Activated naive CD4-positive, alpha-beta T cell (primary cell): ENCODE measurements at places on chromosomes 13 and 19.

- DNase-seq: no peak
Observed at GRCh38 chr13:36163286-36163685, 32.1 kb upstream of the DCLK1 start.

DNA sequence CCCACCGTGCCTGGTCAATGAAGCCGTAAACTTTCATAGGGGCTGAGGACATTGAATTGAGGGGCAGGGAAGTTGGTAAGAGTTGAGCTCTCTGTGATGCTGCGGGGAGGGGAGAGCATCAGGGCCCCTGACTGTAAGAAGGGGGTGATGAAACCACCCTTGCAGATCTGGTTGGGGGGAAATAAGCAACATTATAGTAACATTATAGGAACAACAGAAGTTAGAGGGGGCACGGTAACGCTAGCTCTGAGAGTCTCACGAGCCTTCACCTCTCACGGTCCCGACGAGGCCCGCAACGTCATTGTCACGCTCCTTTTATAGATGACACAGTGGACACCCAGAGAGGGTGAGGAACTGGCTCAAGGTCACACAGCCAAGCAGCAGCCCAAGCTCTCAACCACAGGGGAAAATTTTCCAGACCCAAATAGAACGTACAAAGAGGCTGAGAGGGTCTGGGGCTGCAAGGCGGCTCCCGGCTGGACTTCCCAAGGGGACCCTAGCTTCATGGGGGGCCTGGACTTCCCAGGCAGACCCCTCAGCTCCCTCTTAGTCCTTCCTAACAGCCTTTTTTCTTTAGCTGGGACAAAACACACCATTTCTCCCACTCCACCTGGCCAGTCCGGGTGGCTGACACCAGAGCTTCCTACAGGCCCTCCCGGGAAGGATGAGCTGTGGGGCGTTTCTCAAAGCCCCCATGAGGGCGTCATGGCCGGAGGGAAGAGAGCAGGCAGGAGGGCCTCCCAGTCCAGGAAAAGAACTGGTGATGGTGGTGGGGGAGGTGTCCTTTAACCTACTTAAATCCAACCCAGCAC is 4.1 kb downstream of the TLE5 start:
- no peak for DNase-seq

DNA sequence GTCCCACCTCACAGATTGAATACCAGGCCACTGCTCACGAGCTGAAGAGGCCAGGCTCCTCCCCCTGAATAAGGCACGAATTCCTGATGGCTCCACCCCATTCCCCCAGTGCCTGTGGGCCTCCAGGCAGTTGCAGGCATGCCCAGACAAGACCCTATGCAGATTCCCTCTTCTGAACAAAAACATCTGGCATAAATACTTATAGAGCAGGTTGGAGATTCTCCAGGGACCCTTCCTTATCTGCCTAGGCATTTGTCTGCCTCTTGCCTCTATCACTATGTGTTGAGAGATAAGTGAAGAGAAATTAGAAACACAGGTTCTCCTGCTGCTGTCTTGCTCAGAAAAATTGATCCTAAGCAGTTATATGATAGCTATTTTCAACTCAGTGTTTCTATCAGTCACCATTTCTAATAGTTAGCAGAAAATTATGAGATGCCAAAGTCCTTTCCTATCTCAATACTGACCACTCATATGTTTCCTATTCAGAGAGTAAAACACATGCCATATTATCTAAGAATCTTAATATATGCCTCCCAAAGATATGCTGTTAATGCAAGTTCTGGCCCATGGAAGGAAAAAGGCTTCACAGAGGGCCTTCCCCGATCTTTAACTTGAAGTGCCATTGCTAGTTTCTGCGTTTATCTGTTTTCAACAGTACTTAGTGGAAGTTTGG is 364.0 kb downstream of the KCTD12 start:
- no peak for DNase-seq

GRCh38 chr19:3398900-3399278 is 32.5 kb downstream of the NFIC start:
- DNase-seq: no peak

- DNase-seq: no peak
Observed at GRCh38 chr13:25920931-25921330, 130.9 kb downstream of the SHISA2 start.
